ENCODE measurements at places on chromosomes 1 and 21.
A peak's percentile ranks its signal among the peaks of the same experiment; 100 is the strongest.

- no peak for DNase-seq
These were observed 48.0 kb downstream of the MRPL37 start for GRCh38 chr1:54247863-54248515.

DNA sequence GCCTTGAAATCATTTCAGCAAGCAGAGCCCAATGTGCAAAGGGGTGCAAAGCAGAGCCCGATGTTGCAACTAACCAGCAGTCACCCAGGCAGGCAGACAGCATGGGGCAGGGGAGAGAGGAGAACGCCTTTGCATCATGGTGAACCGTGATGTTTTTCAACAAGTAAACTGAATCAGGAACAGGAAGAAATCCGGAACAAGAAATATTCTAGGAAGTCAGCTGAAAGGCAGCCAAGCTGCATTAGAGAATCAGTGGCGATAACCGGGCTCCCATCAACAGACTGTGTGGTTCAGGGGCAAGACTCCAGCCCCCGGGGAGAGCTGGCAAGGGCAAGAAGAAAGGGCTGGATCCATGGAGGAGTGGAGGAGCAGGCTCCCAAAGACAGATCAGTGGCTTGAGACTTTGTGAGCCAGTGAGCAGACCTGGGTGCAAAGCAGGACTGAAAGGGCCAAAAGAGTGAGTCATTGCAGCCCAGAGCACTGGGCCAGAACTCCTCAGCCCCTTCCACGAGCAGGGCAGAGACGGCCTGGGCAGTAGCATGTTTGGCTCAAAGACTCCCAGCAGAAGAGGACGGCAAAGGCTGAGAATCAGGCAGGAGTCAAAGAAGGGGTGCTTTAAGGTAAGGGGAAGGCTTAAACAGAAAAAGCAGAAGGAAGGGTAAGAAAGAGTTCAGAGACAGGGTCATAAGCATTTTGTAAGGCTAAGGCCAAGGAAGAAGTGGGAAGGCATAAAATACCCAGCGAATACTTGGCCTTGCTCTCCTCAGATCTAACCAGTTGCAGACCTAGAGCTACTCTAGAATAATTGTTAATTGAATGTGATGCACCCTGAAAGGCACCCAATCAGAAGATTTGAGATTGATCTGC, 155.0 kb downstream of the SETD4 start:
- DNase-seq = no peak

- no peak for DNase-seq
These were observed 15.0 kb upstream of the LRP8 start for GRCh38 chr1:53342735-53343470.

GRCh38 chr1:7263021-7263960, 478.0 kb downstream of the CAMTA1 start:
- no peak for DNase-seq

DNA sequence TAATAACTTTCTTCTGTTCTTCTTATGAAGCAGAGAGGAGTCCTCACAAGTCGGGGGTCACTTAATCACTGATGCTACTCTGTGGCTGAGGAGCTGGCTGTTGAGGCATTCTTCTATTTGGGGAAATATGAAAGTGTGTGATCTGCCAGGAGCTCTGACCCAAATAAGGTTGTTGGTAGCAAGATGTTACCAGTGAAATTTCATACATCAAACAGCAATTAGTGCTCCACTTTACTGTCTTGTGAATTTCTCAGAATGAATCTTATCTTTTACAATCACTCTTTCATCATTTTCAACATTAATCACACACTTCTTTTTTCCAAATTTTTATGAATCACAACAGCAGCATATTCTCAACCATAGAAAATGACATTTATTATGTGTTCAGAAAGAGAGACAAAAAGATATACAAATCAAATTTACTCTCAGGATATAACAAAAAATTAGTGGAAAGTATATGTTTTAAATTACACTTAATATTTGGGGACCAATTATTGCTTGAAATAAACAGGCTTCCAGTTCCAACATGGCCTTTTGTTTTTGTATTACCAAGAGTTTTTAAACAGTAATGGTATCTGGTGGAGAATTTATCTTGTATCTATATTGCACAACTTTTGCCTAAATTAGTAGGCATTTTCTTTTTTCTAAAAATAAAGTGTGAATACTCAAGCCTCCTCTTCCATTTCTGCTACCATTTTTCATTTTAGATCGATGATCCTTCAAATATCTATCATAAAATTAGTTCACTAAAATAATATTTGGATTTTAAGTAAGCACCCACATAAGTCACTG, 9.6 kb downstream of the PTGER3 start:
- DNase-seq = no peak

DNA sequence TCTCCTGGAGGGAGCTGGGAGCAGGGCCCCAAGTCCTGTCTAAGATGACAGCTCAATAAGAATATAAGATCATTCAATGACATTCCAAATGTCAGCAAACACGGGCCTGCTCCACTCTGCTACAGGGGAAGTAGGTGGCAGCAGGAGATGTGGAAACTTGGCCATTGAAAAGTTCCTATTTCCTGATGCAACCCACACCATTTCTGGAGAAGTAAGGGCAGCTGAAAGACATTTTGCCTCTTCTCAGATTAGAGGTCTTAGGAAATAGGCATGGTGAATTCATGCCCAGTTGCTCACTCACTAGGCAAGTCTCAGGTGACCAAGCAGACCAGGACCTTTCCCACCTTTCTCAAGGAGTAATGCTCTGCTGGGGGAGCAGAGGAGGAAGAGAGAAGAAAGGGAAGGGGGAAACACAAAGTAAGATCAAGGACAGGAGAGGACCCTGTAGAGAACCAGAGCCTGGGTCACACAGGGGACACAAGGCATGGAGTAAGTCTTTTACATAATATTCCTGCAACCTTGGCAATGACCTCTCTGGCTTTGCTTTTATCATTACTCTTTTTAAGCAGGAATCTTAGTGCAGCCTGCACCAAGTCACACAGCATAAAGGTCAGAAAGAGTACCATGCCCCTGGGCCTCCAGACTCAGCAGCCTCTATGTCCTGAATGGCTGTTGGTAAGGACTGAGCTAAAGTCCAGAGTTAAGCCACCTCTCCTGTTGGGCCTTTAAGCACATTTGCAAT, 68.9 kb downstream of the DMAP1 start:
- no peak for DNase-seq

DNA sequence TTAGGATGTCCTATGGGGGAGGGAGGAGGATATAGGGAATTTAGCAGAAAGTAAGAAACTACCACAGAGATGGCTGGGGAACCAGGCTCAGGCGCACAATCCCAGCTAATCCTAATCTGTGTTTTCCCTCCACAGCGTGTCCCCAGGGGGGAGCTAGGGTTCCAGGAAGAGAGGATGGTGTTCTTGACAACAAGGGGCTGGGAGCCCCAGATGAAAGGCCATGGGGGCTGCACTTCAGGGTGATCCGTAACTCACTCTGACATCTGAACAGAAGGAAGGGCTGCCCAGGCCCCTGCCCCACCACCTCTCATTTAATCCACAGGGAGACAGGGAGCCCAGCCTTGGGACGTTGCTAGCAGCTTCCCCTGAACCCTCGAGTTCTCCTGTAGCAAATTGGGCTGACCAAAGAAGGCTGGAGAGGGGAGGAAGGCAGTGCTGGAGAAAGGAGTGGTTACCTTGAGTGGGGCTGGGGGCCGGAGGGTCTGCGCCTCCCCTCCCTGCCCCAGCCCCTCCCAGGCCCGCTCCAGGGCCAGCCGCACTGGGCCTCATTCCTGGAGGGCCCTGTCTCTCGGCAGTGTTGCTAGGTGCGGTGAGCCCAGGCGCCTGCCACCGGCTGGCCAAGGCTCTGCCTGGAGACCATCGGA, 131.7 kb downstream of the TMEM53 start:
- DNase-seq = no peak

DNA sequence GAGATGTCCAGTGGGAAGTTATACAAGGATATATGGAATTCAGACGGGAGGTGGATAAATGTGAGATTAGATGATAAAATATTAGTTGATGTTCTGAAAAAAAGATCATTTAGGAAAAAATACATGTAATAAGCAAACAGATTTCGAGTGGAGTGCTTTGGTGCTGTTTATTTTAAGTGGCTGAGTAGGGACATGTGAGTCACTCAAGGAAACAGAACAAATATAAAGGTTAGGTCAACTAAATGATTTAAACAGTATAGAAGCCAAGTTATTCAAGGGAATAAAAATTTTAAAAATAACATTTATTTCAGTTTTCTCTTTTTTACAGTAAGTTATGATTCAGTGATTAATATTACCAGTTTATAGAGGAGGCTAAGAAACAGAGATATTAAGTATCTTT, 1046.7 kb upstream of the B3GALT2 start:
- no peak for DNase-seq

GRCh38 chr21:39604951-39605350, 7.8 kb upstream of the B3GALT5 start:
- no peak for DNase-seq

- DNase-seq = no peak
These were observed 57.7 kb downstream of the HNRNPR start for GRCh38 chr1:23286401-23286800.

DNA sequence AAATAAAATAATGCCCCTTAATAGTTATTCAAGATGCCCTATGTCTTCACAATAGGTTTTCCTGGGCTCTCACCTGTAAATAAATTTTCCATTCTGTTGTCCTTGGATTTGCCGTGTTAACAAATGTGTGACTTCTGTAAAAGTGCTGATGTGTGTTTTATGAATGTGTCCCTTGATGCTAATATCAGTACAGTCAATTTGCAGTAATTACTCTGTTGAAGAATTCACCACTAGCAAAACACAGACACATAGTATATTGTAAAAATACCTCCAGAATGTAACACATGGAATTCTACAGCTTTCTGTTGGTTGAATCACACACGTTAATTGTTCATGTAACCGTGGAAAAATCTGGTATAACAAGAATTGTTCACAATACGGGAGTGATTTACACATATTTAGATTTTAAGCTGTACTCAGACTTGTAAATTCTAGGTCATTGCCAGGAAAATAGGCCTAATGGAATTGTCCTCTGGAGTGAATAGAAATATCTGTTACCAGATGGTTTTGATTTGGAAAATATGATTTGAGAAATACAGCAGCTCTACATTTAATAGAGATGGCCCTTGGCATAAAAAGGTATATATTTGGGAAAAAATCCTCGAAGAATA, 36.7 kb upstream of the KCNK2 start:
- DNase-seq = no peak

DNA sequence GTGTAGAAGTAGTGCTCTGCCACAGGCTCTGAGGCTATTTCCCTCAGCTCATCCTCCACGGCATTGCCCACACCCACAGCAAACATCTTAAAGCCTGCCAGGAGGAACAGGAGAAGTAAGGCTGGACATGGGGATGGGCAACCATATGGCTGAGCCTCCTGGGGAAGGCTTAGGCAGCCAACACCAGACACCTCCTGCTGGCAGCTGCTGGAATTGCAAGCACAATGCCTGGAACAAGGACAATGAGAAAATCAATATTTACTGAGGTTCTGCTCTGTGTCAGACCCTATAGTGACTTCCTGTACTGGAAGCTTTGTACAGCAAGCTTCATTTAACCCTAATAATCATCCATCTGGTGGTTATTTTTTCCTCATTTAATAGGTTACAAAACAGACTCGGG, 8.2 kb downstream of the MATN1 start:
- no peak for DNase-seq

DNA sequence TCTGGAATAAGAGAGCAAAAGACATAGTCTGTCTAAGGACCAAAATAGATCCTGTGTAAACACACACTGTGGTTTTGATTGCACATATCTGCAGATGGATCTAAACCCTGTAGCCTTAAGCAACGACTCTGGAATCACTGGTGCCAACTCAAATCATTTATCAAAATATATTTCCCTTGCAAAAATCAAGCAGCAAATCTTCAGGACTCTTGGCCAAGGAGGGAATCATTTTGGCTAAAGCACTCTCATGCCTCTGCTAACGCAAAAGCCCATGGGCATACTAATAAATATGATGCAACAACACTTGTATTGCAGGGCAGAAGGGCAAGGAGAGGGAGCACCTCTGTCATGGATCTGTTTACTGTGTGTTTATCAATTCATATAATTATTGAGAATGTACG, 155.4 kb upstream of the DUSP10 start:
- no peak for DNase-seq

- DNase-seq = no peak
These were observed 1066.0 kb upstream of the ADGRL4 start for GRCh38 chr1:80072563-80072962.

GRCh38 chr1:53123453-53124140, 18.8 kb downstream of the SLC1A7 start:
- DNase-seq = no peak

GRCh38 chr1:182143825-182144645, 82.5 kb upstream of the ZNF648 start:
- no peak for DNase-seq

GRCh38 chr21:44983421-44984206, 43.8 kb downstream of the SLX9 start:
- DNase-seq = no peak

DNA sequence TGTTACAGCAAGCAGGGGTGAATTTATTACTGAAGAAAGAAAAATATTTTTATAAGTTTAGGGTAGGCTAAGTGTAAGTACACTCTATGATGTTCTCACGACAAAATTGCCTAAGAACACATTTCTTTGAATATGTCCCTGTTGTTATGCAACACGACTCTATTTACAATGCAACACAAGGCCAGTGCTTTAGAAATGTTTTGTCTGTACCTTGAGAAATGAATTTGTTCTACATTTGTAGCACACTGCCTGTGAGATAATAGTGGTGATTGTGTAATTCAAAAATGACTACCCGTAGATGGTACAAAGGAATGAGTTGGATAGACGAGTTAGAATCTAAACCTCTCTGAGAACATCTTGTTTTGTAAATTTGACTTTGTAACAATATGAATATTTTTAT, 63.7 kb upstream of the IGSF5 start:
- DNase-seq = no peak

- peak; percentile 16 for DNase-seq
These were observed 643 bp downstream of the CFAP298 start for GRCh38 chr21:32611471-32611997.

DNA sequence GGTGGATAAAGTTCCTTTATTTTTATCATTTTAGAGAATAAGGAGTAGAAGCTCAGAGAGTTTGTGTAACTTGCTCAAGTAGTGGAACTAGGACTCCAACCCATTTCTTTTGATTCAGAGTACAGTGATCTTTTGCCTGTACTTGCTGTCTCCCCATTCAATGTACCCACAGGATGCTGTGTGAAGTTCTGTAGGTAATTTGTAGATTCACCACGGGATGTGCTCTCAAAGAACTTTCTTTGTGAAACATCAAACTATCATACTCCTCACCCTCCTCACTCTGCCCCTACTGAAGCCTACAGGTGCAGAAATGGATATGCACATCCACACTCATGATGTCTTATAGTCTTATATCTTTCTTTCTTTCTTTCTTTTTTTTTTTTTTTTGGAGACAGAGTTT, 65.8 kb upstream of the HSPA13 start:
- DNase-seq = no peak

- no peak for DNase-seq
These were observed 2102.9 kb downstream of the NCAM2 start for GRCh38 chr21:23101111-23101510.

Measured in stimulated activated CD8-positive, alpha-beta memory T cell treated with anti-CD3 and anti-CD28 coated beads, Interleukin-15, amount 100 ng/mL, for 48 hours (primary cell).